ENCODE measurements at places on chromosomes 1 and 21.

GRCh38 chr21:25881524-25882376 lies 147.0 kb downstream of the GABPA start:
- DNase-seq = peak; percentile 71

DNA sequence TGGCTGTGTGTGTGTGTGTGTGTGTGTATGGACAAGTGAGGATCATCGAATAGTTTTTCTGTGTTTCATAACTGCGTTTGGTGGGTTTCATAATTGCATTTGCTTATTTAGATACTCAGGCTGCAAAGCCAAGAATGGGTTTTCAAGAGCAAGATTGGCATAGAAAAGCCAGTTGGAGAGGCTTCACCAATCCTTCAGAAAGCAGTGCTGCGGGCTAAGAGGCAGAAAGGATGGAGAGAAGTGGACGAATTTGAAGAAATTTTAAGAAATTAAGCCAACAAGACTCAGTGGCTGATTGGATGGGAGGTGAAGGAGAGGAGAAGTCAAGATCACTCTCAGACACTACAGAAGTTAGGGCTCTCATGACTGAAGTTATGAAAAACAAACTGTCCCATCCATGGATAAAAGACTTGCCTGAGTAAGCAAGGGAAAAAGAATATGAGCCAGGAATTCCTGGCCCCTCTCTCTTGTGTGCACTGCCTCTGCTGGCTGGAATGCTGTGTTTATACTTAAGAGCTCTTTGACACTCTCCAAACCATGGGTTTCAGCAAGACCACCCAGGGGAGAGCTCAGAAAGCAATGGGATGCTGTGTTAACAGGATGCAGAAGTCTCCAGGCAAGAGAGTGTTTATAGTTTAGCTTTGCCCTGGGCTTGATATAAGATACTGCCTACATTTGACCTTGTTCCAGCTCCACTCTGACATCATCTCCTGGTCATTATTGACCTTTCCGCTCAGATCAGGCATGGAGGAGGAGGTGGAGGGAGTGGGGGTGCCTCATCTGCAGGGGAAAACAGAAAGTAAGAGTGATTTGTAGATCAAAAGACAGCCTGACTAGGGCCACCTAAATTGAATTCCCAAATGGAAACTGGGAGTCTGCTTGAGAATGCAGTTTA lies 232.0 kb upstream of the PLXNA2 start:
- DNase-seq = no peak

DNA sequence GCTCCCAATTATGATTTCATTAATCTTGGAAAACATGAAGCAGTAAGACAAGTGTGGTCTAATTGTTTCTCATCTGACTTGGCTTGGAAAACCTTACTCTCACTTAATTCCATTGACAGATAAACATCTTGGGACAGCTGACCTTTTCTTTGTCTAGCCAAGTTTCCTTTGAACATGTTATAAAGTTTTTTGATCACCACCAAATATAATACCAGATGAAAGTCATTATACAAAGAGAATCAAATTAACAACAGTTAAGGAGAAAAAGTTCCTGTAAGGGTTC lies 50.2 kb downstream of the ALG14 start:
- DNase-seq = no peak

- DNase-seq = no peak
Observed at GRCh38 chr1:215835951-215836350, 268.8 kb downstream of the KCTD3 start.

- DNase-seq = no peak
Observed at GRCh38 chr1:195195423-195196057, 1412.7 kb downstream of the KCNT2 start.

DNA sequence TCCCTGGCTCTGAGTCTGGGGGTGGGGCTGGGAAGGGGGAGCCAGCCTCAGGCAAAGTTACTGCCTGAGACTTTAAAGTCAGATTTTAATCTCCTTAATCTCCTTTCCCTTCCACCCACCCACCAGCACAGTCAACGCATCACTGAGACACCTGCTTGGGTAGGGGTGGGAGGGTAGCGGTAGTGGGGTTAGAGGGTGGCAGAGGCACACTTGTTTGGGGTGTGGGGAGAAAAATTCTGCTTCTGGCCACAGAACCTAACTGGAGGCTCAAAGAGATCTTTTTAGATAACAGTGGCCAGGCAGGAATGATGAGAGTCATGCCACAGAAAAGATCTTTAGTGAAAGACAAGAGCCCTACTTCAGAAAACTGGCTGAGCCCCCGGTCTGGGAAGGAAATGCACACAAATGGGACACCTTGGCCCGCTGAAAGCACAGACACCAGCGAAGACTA lies 44.1 kb downstream of the CD247 start:
- DNase-seq = no peak

DNA sequence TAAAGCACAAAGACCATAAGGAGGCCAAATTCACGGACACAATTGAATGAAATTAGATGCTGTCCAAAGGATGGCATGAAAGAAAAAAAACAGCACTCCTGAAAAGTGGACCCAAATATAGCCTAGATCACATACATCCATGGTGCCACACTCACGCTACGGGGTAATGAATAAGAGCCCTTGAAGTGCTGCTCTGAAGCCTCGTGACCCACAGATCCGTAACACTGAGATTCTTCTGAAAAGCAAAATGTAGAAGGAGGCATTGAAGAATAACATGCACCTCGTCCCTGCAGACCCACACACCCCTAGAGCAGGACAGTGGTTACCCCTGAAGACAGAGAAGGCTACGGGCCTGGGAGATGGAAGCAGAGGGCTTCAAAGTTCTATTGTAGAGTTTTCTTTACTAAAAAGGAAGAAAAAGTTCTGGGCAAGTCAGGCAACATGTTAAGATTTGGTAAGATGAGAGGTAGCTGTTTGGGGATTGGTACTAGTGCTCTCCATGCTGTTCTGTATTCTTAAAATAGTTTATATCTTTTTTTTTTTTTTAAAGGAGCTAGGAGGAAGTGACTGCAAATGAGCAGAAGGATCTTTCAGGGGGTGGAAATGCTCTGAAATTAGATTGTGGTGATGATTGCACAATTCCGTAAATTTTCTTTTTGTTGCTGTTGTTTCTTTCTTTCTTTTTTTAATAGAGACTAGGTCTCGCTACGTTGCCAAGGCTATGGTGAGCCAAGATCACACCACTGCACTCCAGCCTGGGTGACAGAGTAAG lies 4.1 kb upstream of the ITGB2 start:
- no peak for DNase-seq

GRCh38 chr1:8597455-8597854 lies 220.0 kb downstream of the RERE start:
- DNase-seq = no peak

DNA sequence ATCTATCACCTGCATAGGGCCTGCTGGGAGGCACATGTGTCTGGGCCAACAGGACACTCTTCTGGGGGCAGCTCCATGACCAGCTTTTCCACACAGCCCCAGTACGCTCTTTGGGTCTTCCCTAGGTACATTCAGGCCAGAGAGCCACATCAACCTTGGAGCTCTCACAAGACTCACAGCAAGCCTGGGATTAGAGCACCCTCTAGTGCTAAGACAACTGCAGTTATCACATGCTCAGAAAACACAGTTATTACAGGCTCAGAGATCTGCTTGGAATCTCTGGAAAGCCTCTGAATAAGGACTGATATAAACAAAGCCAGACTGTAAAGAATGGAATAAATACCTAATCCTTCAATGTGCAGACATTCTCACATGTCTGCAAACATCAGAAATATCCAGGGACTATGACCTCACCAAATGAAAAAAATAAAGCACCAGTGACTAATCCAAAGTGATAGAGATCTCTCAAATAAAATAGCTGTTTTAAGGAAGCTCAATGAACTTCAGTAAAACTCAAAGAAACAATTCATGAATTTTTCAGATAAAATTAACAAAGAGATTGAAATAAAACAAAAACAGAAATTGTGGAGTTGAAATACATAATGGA lies 563.9 kb upstream of the NR5A2 start:
- peak; percentile 75 for DNase-seq

DNA sequence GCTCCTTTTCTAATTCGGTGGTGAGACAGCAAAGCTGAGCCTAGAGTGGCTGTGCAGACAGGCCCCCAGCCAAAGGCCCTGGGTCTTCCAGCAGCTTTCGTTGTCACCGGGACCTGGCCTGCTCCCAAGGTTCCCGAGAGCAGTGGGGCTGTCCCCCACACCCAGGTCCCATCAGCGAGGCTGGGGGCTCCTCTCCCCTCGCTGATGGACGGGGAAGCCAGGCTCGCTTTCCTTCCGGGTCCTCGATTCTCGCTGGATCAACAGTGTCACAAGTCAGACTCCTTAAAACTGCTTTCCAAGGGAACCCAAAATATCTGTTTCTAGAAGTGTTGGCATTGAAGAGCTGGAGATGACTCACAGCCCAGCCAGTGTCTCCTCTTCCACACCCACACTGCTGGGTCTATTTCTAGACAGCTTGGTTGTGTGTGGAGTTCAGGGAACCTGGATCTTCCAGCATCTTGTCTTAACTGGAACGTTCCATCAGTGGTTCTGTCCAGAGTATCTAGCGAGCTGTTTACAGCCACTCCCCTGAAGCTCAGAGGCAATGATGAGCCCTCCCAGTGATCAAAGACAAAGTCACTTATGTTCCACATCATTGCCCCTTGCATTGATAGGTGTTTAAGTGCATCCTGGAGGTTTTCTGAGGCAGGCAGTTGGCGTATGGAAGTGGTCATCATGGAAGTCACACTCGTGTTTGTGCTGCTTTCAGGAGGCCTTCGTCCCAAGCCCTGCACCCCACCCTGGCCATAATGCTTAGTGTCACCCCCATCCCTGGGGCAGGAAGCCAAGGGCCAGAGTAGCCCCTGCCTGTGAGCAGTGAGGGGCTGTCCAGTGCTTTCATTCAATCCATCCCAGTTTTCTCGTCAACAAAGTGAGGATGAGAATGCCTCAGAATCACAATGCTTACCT lies 35.2 kb downstream of the RRP1 start:
- no peak for DNase-seq

- DNase-seq = no peak
Observed at GRCh38 chr21:32332463-32332951, 33.9 kb downstream of the MRAP start.

GRCh38 chr1:39933956-39934941 lies 20.7 kb upstream of the MFSD2A start:
- DNase-seq = no peak

- DNase-seq = peak; percentile 90
Observed at GRCh38 chr1:67674260-67675011, 10.6 kb upstream of the GADD45A start.

- DNase-seq = no peak
Observed at GRCh38 chr1:210541680-210542358, 213.1 kb downstream of the HHAT start.

GRCh38 chr1:113898241-113898814 lies 6.3 kb downstream of the AP4B1 start:
- no peak for DNase-seq

GRCh38 chr1:54934869-54935268 lies 45.6 kb upstream of the TMEM61 start:
- DNase-seq = no peak

- no peak for DNase-seq
Observed at GRCh38 chr1:245264226-245264625, 109.4 kb downstream of the KIF26B start.

DNA sequence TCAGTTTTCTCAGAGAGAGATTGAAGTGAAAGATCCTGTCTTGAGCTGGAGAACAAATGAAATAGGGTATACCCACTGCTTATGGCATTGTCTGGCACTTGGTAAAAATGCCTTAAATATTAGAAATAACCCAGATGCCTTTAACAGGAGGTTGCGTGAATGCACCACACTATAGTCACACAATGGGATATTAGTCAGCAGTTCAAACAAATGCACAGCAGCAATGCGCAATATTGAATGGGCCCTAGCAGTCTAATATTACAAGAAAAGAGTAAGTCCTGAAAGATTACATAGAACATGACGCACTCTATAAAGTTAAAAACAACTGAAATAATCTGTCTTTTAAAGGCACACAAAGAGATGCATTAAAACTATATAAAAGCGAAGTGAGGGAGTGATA lies 161.1 kb downstream of the EDEM3 start:
- DNase-seq = no peak

DNA sequence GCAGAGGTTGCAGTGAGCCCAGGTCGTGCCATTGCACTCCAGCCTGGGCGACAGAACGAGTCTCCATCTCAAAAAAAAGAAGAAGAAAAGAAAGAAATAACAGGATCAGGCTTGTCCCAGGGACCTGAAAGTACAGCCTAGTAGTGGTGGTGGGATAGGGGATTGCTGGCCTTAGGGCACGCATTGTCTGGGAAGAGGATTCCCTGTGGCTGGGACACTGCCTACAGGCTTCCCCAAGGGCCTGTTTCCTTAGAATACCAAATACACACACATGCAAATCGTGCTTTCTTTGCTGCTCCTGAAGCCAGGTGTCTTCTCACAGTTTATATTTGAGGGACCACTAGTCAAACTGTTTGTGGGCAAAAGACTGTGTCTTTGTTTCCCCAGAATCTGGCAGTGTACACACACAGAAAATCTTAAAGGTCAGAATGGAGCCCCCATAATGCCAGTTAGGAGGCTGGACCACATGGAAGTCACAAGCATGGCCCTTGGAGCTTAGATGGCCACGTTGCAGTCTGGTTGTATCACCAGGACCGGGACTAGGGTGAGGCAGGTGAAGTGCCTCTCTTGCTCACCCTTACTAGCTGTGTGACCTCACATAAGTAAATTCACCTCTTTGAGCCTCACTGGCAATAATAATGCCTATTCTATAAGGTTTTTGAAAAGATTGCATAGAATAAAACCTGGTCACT lies 12.7 kb upstream of the ASAP3 start:
- no peak for DNase-seq

GRCh38 chr1:246761396-246761795 lies 37.2 kb downstream of the SCCPDH start:
- DNase-seq = no peak

DNA sequence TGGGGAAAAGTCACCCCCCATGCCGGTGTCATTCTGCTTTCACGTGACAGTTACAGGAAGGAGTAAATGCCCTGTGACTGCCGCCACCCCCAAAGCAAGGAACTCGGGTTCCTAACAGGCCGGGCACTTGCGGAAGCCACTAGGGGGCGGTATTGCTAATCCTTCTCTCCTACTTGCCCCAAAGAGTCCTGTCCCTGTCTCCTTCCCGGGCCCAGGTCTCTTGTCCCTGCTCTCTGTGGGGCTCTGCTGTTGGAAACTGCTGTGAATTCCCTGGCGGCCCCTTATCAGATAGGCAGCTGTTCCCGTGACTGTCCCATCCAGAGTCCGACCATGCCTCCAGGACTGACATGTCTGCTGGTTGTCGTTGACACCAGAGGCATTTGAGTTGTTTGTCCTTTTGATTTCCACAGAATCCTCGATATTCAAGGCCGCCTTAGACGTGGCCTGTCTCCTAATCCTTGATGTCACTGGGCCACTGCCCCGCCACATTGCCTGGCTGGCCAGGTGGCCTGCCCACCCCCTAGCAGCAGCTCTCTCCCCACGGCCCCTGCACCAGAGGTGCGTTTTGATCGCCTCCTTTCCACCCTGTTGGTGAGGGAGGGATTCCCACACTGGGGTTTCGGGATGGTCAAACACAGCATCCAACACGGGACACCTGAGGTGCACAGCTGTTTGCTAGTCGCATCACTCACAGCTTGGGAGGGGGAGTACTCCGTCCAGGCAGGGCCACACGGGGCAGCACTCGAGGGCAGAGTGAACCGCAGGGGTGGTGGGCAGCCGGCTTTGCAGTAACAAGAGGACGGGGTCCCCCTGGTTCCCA lies 37.3 kb downstream of the CHAF1B start:
- DNase-seq = peak; percentile 51

GRCh38 chr1:223885614-223886013 lies 39.9 kb upstream of the TP53BP2 start:
- no peak for DNase-seq

Data from NCI-H524 (cell line).